Left renal pelvis (tissue), 4 donors: ENCODE measurements at places on chromosomes 4 and X. TPM values are rescaled to one million over a fixed set of nuclear protein-coding genes. Genes with fewer than 3 reads are reported as not detected.

DNA sequence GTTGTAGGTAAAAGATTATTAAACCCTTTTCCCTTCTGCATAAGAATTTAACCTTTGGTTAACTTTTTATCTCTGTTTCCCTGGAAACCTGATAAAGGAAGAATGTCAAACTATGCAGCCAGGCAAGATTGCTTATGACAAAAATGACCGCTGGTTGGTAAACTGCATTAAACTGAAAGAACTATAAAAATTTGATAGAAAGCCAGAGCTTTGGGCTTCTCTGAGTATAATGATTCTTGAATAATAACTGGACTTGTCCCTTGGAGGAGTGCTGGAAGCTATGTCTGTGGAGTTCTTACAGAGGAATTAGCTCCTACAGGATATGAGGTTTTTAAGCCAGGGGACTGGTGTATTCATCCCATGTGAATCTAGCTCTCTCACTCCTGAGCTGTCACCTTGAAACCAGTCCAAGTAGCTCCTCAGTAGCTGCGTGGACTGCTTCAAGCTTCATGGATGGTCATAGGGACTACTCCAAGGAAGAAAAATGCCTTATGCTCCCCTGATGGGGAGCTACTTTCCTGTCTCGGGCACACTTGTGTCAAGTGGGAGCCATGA, 52.0 kb downstream of the RASL11B start:
- no peak for DNase-seq

GRCh38 chr4:158998624-158999023, 104.3 kb upstream of the RAPGEF2 start:
- no peak for DNase-seq

The GLRA2 gene
- polyA plus RNA-seq, result 0.22 TPM

The VCX gene
- polyA plus RNA-seq, result 0.50 TPM

The USP51 gene
- polyA plus RNA-seq, result 13.1 TPM

DNA sequence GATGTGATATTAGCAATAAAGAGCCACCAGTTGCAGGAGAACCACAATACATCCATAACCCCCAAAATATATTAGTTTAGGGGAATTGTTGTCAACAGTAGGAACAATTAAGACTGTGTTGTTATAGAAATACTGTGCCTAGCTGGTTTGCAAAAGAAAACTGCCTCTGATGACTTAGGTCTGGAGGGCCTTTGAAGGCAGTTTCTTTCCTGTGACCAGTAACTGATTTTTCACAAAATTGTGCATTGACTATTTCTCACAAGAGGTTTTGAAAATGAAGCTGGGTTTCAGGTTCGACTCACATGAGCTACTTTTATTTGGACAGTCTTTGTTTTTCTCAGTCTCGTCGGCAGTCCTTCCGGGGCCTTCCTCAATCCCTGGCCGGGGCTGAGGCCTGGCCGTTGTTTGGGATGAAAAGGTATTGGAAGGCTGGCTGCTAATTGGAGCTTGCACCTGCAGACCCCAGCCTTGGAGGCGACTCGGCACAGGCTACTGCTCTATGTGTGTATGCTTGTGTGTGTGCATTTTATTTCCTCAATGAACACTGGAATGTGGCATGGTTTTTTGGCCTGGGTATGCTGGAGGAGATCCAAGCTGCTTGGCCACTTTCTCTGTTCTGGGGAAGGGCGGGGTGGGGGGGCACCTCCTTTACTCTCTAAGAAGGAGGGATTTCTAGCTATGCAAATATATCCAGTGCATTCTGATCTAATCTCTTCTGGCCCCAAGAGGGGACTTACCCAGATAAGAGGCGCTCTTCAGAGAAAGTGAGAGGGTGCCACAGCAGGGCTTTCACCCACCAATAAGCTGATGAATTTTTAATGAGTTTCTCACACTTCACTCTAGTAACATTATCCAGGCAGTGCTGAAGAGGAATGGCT, 49.5 kb upstream of the LNX1 start:
- DNase-seq, result no peak

DNA sequence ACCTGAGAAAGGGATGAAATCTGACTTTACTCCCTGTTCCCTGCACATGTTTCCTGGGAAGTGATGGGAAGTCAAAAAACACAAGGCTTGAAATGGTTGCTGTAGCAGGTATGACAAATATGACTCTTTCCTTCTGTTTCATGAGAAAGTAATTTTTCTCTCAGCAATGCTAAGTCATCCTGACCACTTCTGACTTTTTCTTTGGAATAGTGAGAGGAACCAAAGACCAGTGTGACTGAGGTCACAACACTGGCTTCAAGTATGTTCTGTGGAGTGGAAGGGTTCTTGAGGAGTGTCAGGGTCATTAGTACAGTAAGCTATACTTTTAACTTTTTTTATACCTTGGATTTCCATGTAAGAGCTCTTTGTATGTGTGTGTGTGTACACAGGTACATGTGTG, 225.3 kb downstream of the PPP3CA start:
- DNase-seq, result no peak
